Eye (tissue), 1 donor: ENCODE measurements at places on chromosomes 1 and 21.

- peak; percentile 25 for DNase-seq
These were observed 190.5 kb downstream of the SEC16B start for GRCh38 chr1:177779166-177779965.

GRCh38 chr1:38502758-38503157, 356.8 kb downstream of the RRAGC start:
- DNase-seq = peak; percentile 75

- DNase-seq = no peak
These were observed 44.6 kb downstream of the MRPL39 start for GRCh38 chr21:25562660-25563059.

DNA sequence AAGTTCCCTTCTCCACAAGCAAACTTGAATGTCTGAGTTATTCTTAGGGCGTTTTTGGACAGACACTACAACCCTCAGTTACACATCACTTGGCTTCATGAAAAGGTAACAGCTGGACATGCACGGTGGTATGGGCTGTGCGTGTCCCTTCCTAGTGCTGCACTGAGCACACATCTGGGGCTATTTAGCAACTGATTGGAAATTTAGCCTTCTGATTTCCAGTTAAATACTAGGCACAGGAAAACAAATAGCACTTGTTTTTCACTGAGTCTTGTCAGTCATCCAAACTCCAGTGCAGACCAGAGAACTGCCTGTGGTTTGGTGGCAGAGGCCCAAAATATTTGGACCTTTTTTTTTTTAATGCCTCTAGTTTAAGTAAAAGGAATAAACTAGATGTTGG, 134.7 kb downstream of the TGFBR3 start:
- DNase-seq = peak; percentile 67

DNA sequence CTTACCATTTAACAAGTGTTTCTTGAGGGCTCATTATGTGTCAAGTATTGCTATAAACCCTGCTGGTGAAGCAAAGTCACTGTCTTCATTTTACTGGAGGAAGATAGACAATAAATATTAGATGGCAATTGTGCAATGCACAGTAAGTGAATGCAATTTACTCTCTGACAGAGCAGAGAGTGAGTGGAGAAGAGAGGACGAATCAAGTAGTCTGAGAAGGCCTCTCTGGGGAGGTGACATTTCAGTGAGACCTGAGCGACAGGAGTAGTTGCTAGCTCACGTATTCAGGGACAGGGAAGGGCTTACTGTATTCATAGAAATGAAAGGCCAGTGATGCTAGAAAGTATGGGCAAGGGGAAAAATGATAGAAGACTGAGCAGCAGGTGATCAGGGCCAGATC, 1.2 kb upstream of the NMNAT2 start:
- peak; percentile 44 for DNase-seq

- DNase-seq = no peak
These were observed 308.0 kb downstream of the HMCN1 start for GRCh38 chr1:186042230-186042629.

- DNase-seq = no peak
These were observed 15.4 kb upstream of the VSIG8 start for GRCh38 chr1:159877695-159878444.

- no peak for DNase-seq
These were observed 97.8 kb upstream of the SLC2A1 start for GRCh38 chr1:43056460-43056859.

- no peak for DNase-seq
These were observed 46.5 kb downstream of the LAMC1 start for GRCh38 chr1:183069562-183070216.

- no peak for DNase-seq
These were observed 3.4 kb downstream of the PIGV start for GRCh38 chr1:26791148-26791547.

DNA sequence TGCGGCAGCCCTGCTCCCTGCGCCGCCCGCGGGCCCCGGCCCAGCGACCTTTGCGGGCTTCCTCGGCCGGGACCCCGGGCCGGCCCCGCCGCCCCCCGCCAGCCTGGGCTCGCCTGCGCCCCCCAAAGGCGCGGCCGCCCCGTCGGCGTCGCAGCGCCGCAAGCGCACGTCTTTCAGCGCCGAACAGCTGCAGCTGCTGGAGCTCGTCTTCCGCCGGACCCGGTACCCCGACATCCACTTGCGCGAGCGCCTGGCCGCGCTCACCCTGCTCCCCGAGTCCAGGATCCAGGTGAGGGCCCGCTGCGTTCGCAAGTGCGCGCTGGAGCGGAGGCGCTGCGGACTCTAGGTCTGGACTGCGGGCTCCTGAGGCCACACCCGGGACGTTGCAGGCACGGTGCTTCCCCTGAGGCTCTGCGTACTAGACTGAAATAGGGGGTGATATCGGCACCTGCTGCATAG, 351 bp downstream of the MIXL1 start:
- DNase-seq = peak; percentile 54

GRCh38 chr1:56456435-56457101, 122.8 kb downstream of the PLPP3 start:
- DNase-seq = no peak

DNA sequence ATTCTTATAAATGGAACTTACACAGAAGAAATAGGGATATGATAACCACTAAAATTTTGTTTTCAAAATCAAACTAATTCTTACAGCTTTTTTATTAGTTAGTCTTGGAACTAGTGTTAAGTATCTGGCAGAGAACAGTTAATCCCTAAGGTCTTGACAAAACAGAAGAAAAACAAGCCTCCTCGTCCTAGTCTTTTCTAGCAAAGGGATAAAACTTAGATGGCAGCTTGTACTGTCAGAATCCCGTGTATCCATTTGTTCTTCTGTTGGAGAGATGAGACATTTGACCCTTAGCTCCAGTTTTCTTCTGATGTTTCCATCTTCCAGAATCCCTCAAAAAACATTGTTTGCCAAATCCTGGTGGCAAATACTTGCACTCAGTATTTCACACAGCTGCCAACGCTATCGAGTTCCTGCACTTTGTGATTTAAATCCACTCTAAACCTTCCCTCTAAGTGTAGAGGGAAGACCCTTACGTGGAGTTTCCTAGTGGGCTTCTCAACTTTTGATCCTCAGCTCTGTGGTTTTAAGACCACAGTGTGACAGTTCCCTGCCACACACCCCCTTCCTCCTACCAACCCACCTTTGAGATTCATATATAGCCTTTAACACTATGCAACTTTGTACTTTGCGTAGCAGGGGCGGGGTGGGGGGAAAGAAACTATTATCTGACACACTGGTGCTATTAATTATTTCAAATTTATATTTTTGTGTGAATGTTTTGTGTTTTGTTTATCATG, 42.3 kb upstream of the LAMC2 start:
- DNase-seq = no peak

- DNase-seq = peak; percentile 18
These were observed 11.4 kb upstream of the PRPF3 start for GRCh38 chr1:150309758-150310508.

- no peak for DNase-seq
These were observed 8.0 kb upstream of the ANGPTL3 start for GRCh38 chr1:62589321-62589720.
